Osteocyte (in vitro differentiated cells): ENCODE measurements at places on chromosomes 13 and 19. TPM values are rescaled to one million over a fixed set of nuclear protein-coding genes. Genes with fewer than 3 reads are reported as not detected.
A peak's percentile ranks its signal among the peaks of the same experiment; 100 is the strongest.

DNA sequence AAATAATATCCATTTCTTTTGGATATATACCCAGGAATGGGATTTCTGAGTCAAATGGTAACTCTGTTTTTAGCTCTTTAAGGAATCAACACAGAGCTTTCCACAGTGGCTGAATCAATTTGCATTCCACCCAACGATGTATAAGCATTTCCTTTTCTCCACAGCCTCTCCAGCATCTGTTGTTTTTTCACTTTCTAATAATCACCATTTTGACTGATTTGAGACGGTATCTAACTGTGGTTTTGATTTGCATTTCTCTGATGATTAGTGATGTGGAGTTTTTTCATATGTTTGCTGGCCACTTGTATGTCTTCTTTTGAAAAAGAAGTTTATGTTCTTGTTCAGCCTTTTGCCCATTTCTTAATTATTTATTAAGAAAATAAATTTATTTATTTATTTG lies 352.2 kb upstream of the OBI1 start:
- no peak for DNase-seq
- H3K4me3 ChIP-seq, result no peak overlapping the region
- no peaks in the 10 kb centered on the region for H3K4me1 ChIP-seq
- H3K27me3 ChIP-seq, result no peaks in the 10 kb centered on the region
- no peaks in the 10 kb centered on the region for H3K36me3 ChIP-seq

GRCh38 chr19:15641901-15642491 lies 1.3 kb downstream of the CYP4F3 start:
- H3K27me3 ChIP-seq, result no peaks in the 10 kb centered on the region
- no peak overlapping the region for H3K27ac ChIP-seq
- H3K4me1 ChIP-seq, result no peaks in the 10 kb centered on the region
- H3K36me3 ChIP-seq, result no peaks in the 10 kb centered on the region

- DNase-seq, result no peak
- H3K27me3 ChIP-seq, result peaks cover 10% of the 10 kb centered on the region
- no peaks in the 10 kb centered on the region for H3K4me1 ChIP-seq
- no peaks in the 10 kb centered on the region for H3K36me3 ChIP-seq
- no peak overlapping the region for H3K27ac ChIP-seq
- no peak overlapping the region for H3K4me3 ChIP-seq
Measured at GRCh38 chr13:38590796-38591507, 95.9 kb upstream of the FREM2 start.

GRCh38 chr13:58991826-58992477 lies 1171.8 kb downstream of the DIAPH3 start:
- no peaks in the 10 kb centered on the region for H3K27me3 ChIP-seq
- H3K27ac ChIP-seq, result no peak overlapping the region
- H3K4me3 ChIP-seq, result no peak overlapping the region
- H3K36me3 ChIP-seq, result no peaks in the 10 kb centered on the region

- H3K4me3 ChIP-seq, result no peak overlapping the region
- peak; percentile 88 for DNase-seq
- H3K27ac ChIP-seq, result peak overlapping the region; percentile 90
- H3K4me1 ChIP-seq, result peaks cover 24% of the 10 kb centered on the region
- peaks cover 4% of the 10 kb centered on the region for H3K36me3 ChIP-seq
- no peaks in the 10 kb centered on the region for H3K27me3 ChIP-seq
Measured at GRCh38 chr19:3403489-3404323, 37.3 kb downstream of the NFIC start.

PRR20E gene
- not detected in 2 replicates for total RNA-seq

KLK13 gene
- not detected in 2 replicates for total RNA-seq

NLRP5 gene
- total RNA-seq, result not detected in 2 replicates
